ENCODE measurements at places on chromosomes 4 and X.

GRCh38 chr4:101211146-101211553, 136.2 kb downstream of the PPP3CA start:
- no peak for DNase-seq

GRCh38 chr4:53011259-53011905, 149.3 kb downstream of the RASL11B start:
- DNase-seq: no peak

DNA sequence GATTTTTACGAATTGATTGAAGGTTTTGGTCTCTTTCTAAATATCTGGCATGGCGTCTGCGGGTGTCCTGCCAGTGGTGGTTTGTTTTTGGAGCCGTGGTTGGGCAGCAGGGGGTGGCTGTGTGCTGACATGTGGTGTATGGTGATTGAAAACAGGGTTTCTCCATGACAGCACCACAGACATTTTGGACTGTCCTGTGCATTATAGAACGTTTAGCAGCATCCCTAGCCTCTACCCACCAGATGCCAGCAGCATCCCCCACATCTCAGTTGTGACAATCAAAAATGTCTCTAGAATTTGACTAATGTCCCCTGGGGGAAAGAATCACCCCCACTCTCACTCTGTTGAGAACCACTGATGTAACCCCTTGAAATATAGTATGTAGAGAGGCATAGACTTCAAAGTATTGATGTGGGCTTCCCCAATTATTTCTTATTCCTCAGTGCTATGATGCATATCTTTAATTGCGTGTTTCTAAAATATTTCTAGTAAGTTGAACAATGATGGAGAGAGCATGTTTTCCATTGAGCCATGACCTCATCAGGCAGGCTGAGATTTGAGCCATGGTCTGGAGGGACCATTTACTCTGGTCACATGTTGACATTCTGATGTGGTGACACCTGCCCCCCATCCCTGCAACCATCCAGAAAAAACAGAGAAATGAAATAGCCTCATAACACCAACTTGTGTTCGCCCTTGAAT, 77.4 kb upstream of the MID1 start:
- no peak for DNase-seq

GRCh38 chr4:184544788-184545409, 70.5 kb upstream of the IRF2 start:
- DNase-seq: no peak

DNA sequence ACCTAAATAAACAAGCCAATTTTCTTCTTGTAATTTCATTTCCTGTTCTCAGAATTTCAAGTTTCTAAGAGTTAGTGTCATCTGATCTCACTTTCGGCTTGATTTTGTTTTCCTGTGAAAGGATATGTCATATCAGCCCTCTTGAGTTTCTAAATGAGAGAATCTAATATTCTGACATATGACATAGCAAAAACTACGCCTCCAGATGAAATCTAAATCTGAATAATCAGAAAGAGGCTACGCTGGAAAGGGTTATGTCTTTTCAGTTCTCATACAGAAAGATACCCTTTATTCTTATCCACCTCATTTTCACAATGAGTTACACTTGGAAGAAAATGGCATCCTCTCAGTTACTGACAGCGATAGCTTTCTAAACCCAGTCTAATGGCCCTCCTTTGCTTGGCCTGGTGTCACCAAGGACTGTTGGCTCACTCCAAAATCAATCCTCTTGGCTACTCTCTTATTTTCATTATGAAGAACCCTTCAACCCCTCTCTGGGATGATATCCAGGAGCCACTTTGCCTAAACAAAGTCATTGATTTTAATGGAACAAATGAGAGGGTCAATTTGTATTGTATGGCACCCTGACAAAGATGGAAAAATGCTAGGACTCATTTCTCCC, 65.6 kb downstream of the ASB9 start:
- DNase-seq: no peak

DNA sequence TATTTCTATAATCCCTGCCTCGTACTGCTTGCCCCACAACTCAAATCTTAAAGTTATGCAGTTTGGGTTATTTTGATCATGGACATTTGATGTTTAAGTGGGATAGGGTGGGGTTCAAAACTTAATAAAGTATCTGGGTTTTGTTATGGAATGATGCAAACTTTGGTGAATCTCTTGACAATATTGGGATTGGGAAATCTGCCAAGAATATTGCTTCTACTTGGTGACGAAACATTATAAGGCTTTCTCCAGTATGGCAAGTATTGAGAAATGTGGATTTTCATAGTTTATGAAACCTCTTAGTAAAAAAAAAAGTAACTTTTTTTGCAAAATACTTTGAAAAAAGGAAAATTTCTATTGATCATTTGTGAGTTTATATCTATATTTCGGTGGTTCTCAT, 130.8 kb upstream of the SFRP2 start:
- DNase-seq: no peak

DNA sequence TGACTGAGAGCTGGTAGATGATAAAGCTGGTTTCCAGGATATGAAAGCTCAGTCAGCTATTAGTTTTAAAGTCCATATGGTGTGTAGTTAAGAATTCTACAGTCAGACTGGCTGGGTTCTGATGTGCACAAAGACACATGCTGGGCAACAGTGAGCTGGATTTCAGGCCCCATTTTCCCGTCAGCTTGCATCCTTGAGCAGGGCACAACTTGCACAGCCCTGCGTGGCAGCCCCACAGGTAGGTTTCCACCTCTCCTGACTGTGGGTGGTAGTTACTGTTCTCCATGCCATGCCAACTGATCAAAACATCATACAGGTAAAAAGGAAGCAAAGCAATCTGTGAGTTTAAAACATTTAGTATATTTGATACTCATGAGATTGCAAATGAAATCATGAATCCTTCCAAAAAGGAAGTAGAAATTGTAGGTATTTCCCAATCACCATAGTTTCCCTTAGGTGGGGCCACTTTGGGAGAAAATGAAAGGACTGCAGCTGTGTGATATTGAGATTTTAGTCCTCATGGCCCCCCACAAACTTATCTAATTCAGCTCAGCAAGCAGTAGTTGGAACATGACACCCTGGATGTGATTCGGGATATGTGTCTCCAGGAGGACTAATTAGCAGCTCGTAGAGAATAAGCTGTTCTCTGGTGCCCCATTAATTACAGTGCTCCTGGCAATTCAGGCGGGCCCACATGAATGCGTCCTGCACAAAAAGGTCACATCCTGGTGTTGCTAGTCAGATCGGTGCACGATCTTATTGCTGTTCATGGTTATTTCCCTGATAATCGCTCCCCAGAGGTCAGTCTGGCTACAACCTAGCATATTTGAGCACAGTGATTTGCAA, 42.4 kb upstream of the NOCT start:
- no peak for DNase-seq

DNA sequence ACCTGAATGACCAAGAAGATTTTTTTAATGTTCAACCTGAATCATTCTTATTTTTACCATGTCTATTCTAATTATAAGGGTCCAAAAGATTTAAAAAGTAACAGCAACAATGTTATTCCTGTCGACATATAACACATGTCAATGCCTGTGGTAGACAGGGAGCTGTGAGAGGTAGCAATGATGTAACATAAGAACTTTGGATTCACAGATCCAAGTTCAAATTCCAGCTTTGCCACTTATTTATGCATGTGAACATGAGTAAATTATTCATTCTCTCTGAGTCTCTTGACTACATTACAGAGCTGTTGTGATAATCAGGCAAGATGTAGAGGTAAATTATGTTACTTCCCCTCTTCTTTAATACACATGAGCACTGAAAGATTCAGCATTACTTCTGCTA, 54.5 kb downstream of the KLHL8 start:
- no peak for DNase-seq

DNA sequence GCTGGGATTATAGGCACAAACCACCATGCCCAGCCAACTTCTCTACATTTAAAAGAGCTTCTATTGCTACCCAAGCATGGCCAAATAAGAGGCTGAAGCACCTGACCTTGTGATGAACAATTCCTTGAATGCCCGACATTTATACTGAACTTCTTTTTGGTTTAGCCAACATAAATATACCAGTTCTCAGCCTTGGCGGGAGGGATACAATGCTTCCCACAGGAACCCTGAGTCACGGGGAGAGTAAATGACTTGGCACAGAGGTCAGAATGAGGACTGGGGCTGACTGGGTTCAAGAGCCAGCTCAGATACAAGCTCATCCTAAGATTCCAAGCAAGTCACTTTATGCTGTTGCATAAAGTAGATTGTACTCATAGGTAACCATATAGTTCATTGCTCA, 6.1 kb downstream of the HOPX start:
- no peak for DNase-seq

DNA sequence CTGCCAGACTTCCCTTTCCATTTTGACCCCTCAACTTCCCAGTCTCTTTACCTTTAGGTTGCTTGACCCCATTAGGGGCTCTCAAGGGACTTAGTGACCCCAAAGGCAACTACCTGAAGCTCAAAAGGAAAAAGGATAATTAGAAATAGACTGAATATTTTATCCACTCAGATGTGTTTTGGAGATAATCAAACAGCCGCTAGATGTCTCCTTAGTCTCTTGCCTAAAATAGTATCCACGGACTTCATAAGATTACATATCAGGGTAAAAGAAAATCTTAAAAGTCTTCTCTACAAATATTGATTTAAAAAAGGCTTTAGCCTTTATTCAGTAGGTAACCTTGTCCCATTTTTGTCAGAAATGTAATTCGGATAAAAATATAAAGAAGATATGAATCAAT, 21.0 kb upstream of the RHOXF2 start:
- DNase-seq: no peak

DNA sequence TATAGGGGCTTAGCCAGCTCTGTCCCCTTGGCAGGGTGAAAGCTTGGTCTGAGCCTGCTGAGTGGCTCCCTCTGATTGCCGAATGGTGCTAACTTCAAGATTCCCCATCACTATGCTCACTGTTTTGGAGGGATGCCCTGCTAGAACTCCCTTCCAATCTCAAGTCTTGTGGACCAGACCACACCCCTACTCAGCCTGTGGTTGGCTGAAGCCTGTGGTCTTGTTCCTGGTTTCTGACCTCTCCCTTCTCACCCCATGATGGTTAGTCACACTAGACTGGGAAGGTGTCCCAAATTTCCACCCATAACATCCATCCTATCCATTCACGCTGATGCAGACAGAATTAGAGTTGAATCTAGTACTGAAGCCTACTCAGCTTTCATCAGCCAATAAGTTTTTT, 184.7 kb upstream of the NDP start:
- DNase-seq: no peak

GRCh38 chr4:128862608-128863311, 53.3 kb downstream of the JADE1 start:
- no peak for DNase-seq

DNA sequence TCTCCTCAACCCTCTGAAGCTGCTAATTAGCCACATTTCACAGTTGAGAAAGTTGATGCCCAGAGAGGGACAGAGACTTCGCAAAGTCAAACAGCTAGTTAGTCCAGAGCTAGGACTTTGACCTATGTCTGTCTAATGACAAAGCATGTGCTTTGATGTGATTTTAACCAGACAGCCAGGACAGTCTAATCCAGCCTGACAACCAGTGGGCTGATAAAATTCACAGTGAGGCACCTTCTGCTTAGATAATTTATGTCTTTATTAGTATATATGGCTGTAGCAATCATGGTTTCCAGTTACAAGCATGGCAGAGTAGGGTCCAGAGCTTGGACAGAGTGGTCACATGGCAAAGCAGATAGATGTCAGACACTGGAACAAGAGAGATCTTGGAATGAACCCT, 133.6 kb upstream of the C1QTNF7 start:
- DNase-seq: no peak

DNA sequence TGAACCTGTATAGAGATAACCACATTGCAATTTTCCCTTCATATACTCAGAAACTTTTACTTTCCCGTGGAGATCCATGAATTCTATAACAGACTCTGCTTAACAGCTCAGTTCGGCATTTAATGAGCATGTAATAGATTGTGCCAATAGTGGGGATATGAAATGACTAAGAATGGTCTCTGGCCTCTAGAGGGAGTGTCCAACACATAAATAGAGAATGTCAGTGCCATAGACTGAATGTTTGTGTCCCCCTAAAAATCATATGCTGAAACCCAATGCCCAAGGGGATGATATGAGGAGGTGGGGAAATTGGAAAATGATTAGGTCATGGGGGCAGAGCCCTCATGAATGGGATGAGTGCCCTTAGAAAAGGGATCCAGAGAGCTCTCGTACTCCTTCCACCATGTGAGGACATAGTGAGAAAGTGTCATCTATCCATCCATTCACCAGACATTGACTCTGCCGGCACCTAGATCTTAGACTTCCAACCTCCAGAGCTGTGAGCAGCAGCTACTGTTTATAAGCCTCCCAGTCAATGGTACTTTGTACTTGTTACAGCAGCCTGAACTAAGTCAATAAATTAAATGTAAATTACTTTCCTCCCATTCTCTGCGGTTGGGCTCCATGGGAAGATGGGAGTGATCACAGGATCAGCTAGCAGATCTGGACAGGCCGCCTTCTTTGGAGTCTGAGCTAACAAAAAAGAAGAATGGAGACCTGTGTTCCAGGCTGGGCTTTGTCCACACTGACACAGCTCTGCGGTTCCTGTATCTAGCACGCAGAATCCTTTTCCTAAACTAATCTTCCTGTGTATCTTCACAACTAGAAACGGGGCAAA, 28.1 kb upstream of the HPSE start:
- no peak for DNase-seq

GRCh38 chr4:2832309-2832980, 11.2 kb upstream of the ADD1 start:
- peak; percentile 83 for DNase-seq

DNA sequence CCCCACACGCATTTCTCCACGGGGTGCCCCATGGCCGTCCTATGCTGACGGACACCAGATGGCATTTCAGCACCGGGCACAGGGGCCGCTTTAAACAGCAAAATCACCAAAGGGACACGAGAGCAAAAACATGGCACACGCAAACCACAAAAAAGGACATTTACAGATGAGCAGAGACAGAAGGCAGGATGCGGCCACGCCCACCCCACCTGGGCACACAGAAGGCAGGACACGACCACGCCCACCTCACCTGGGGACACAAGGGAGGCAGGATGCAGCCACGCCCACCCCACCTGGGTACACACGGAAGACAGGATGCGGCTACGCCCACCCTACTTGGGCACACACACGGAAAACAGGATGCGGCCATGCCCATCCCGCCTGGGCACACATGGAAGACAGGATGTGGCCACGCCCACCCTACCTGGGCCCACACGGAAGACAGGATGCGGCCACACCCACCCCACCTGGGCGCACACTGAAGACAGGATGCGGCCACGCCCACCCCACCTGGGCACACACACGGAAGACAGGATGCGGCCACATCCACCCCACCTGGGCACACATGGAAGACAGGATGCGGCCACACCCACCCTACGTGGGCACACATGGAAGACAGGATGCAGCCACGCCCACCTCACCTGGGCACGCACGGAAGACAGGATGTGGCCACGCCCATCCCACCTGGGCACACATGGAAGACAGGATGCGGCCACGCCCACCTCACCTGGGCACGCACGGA, 69.1 kb downstream of the FAM53A start:
- no peak for DNase-seq

- peak; percentile 1 for DNase-seq
These were observed 395 bp downstream of the RAB28 start for GRCh38 chr4:13483768-13484121.
